ENCODE measurements at places on chromosomes 7 and 10. TPM values are rescaled to one million over a fixed set of nuclear protein-coding genes. Genes with fewer than 3 reads are reported as not detected.

DNA sequence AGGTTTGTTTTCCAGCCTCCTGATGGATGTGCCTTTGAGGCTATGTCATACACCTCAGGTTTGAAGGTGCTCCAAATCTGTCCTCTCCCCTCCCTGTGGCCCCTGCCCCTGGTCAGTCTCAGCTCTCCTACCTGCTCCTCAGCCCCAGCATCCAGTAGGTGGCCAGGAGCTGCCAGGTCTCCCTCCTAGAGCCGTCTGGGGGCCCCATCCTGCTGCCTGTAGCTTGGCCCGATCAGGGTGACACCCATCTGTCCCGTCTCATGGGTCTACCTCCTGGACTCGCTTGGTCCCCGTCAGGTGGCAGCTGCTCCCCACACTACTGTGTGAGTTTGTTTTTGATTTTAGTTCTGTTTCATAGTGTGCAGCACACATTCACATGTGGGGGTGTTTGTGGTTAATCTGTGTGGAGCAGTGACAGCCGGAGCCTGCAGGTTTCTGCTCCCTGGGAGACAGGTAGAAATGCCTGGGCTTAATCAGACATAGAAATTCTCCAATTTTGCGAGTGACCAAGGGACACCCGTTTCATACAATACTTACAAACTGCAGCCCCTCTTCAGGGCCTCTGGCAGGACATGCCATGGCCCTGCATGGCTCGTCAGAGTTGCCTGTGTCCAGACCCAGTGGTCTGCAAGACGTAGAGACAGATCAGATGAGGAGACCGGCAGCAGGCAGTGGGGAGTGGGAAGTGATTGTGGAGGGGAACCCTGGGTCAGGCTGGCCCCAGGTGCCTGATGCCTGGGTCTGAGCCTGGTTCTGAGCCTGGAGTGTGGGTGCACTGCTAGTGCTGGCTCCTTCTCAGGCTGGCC is 17.1 kb downstream of the ADCY1 start:
- DNase-seq: no peak

- no peak for DNase-seq
Observed at GRCh38 chr7:84328571-84328970, 134.0 kb upstream of the SEMA3A start.

- DNase-seq: peak; percentile 80
Observed at GRCh38 chr7:151051108-151051507, 2.8 kb downstream of the ASIC3 start.

DNA sequence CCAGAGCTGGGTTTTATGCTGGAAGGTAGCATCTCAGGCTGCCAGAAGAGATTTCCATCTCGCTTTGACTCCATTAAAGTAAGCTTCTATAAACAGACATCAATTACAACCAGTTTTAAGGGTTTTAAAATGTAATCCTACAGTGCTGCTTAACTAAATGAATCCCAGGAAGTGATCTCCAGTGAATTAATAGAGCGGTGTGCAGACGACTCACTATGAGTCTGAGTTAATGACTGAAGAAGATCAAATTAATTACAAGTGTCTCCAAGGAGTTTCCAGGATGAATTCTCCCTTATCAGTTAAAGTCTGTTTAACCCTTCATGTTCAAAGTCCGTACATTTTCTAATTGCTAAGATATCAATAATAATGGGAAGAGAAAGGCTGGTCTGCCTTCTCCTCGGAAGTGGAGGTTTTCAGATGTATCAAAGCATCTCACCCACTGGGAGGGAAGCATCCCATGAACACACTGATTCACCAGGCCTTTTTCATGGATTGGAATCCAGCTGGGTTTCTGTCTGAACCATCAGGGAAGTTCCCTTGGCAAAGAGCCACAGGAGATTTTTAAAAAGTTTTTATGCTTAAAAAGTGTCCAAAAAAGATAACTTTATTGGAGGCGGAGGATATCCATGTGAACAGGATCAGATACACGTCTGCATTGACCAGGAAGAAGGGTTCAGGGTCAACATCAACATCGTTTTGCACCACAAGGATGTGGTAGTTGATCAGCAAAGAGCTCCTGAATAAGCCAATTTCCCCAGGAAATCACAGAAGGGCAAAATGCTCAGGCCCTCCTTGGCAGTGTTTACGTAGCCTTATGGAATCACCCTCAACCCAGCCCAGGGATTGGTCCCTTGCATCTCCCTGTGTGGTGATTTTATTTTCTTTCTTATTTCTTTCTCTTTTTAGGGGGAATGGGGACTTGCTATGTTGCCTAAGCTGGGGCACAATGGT is 288.2 kb downstream of the POU6F2 start:
- peak; percentile 49 for DNase-seq

DNA sequence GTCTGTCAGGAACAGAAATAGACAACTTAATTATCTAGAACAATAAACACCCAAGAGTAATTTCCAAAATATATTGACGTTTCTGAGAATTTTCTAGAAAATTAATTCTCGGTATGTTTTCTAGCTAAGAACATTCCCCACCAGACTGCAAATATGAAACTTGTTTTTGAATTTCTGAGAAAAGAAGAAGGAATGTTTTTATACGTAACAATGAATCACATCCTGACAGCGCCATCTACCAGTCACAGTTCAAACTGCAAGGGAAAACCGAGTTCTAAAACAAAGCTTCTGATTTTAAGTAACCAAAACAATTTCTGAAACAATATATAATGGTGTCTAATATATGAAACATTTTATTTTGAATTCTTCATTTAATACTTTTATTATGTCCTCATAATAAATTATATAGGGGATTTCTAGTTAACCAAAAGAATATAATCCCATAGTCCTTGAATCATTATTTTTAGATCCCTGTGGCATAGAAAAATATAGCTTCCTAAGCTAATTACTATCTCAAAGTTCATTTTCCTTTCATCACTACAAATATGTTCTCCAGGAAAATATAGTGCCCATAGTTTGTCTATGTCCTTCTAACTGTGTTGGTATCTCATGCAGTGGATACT is 34.5 kb upstream of the MEOX2 start:
- peak; percentile 16 for DNase-seq

DNA sequence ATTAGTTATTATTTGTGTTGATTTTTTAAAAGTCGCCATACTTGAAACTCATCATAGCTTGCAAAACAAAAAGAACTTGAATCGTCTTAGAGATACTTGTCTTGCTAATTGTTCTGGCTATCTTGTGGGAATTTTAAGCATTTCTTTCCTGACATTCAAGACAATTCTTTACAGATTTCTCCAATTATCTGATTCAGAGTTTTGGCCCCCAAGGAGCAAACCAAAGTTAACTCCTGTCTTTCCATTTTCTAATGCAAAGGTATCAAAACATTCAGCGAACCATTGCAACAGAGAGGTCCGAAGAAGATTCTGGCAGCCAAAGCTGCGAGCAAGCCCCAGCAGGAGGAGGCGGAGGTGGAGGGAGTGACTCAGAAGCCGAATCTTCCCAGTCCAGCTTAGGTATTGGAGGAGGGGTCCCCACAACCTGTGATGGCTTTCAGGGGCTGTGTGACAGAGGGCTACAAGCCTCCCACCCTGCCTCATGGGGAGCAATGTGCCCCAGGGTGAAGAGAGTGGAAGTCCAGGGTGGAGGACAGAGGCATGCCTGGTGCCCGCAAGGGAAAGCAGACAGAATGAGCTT is 119.4 kb upstream of the STK17A start:
- DNase-seq: no peak

- DNase-seq: no peak
Observed at GRCh38 chr10:48940958-48941357, 1.3 kb upstream of the LRRC18 start.

DNA sequence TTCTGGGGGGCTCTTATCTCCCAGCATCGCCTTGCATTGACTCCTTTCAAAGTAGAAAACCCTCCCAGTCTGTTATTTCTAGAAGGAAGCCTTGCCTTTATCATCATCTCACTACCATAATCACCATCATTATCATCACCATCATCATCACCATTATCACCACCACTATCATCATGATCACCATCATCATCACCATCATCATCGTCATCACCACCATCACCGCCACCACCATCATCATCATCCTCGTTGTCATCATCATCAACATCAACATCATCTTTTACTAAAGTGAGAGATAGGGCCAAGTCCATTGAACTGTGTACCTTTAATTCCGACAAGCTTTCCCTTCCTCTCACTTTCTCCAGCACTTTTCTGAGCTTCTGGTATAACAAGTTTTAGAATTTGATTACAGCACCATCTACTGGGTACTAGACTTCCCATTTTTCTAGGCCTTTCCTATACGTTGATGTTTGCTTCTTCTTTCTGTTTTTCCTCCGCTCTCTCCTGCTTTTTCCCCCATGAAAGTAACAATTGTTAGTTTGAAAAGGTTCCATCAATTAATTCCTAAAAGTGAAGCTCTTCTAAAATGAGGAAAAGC is 226.4 kb downstream of the BUB3 start:
- no peak for DNase-seq

The NRG3 gene
- total RNA-seq: not detected

The CFAP43 gene
- total RNA-seq: 0.69 TPM

The GCK gene
- not detected for total RNA-seq

The CTNNA3 gene
- not detected for total RNA-seq

The AMZ1 gene
- total RNA-seq: not detected
